ENCODE measurements at places on chromosomes 4 and X.

DNA sequence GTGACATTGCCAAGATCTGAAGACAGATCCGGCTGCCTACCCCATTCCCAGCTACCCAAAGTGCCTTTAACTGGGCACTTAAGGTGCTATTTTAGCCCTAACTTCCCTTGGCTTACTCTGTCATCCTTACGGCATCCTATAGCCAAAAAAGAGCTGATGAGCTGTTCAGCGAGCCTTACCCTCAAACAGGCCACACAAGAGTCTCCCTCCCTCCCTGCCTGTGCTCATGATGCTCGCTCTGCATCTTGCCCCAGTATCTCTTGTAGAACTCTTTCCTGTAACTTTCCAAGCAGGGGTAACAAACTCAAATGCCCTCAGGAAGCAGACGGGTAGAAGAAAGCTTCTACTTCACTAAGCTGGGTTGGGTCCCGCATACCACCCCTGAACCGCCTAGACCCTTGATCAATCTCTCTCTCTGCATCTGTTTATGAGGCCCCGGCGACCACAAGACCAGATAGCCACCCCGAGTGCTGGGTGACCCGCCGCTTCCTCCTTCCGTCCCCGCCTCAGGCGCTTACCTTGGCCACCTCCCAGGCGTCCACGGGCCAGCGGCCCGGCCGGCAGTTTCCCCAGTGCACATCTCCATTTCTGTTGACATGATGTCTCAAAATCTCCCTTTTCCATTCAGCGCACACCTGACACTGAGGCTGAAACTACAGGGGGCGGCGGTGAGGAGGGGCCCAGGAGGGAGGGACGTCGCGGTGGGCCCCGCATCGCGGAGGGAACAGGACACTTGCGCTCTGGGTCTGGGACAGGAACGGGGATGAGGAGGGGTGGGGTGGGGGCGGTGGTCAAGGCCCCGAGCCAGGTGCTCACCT lies 663 bp downstream of the CXorf38 start:
- DNase-seq = no peak

- no peak for DNase-seq
Observed at GRCh38 chr4:103429283-103429682, 231.1 kb upstream of the CENPE start.

DNA sequence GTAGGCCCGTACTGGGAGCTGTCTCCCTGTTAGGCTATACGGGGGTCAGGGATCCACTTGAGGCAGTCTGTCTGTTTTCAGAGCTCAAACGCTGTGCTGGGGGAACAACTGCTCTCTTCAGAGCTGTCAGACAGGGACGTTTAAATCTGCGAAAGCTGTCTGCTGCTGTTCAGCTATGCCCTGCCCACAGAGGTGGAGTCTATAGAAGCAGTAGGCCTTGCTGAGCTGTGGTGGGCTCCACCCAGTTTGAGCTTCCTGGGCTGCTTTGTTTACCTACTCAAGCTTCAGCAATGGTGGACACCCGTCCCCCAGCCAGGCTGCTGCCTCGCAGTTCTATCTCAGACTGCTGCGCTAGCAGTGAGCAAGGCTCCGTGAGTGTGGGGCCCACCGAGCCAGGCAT lies 27.3 kb upstream of the PHEX start:
- no peak for DNase-seq

DNA sequence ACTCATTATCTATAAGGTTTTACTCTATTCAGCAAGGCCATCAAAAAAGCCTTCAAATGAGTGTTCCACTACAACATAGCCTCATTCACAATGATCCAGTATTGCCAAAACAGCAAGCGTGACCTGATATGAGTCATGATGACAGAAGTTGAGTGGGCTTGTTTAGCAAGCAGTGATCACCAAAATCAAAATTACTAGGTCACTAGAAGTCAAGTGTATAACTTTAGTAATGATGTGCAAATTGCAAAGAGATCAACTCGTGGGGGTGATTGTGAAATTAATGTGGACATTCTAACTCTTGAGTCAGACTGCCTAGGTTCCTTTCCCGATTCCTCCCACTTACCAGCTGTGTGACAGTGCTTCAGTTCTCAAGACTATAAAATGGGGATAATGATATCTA lies 124.5 kb downstream of the CHM start:
- no peak for DNase-seq

DNA sequence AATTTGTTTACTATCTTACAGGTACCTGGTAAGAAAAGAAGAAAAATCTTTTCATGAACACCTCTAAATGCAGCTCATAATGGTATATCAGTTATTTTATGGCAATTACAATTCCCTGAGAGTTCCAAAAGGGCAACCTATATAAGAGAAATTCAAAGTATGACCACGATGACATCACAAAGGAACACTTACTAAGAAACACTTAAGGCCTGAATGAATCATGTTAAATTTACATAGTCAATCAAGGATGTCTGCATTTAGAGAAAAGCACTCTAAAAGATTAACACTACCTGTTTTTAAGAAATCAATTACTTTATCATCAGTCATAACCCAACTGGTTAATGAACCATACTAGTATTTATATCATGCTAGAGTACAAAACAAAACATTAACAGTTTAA lies 63.9 kb downstream of the LCORL start:
- DNase-seq = no peak

GRCh38 chrX:47632666-47633065 lies 2.9 kb upstream of the CFP start:
- DNase-seq = no peak

DNA sequence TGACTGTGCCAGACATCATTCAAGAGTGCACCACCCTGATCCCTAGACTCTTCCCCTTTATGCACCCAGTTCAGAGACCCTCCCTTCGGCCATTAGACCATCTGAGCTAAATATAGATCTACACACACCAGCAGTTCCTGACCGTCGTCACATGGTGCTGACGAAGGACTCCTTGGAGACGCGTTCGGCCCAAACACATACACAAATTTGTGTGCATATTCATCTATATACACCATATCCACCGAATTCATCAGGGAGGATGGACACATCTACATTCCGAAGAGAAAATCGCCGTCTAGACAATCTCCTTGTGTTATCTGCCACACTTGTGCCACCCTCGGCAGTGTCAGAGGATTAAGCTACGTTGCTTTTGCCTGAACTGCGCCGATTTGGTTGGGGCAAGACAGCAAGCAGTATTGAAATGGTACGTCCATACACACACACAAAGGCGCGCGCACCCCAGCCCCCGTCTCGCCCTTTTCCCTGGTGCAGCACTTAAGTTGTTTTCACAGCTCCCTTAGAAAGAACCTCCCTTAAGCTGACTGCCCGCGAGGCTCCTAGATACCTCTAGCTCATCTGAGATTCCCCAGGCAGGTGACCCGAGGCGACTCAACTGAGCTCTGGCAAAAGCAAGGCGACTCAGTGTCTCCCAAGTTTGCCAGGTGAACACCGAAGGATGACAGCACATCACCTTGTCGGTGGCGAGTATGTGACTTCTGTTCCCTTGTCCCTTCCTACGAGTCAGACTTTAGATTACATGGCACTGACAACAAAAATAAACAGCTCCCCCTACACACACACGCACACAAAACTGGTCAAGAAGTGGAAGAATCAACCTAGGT lies 1.0 kb downstream of the RASGEF1B start:
- no peak for DNase-seq

- no peak for DNase-seq
Observed at GRCh38 chr4:156545003-156545785, 426.4 kb downstream of the PDGFC start.

DNA sequence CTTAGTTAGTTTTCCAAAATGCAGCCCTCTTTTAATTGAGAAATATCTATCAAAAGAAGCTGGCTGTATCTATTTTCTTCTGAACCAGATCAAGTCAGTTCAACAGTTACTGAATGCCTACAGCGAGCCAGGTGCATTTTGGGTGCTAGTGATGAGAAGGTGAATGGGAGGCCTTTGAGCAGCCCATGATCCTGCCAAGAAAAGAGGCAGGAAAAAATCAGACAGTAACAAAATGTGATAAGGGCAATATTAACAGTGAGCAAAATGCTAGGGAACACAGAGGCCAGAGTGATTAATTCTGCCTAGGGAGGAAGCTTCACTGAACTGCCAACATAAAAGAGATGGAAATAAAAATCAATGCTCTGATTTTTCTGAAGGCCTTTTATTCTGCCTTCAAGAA lies 248.5 kb downstream of the SNCA start:
- DNase-seq = no peak

- no peak for DNase-seq
Observed at GRCh38 chrX:115367951-115368350, 78.4 kb downstream of the LUZP4 start.

DNA sequence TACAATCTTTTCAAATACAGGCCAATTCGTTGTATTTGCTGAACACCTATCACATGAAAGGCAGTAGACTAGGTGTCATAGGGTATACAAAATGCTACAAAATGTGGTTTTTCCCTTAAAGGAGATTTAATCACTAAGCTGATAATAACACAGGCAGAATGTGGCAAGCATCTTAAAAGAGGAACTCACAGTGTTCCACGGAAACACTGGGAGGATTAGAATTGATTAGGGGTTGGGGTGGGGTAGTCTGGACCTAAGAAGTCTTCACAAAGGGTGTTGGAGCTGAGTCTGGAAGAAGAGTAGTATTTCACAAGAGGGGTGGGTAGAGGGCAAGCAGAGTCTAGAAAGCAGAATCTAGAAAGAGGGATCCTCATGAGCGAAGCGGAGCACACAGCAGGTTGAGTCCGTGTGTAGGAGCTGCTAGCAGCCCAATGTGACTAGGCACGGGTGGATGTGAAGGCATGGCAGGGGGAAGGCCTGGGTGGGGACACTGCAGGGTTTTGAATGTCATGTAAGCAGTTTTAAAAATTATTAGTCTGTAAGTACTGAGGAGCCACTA lies 123.6 kb downstream of the MGST2 start:
- DNase-seq = no peak

DNA sequence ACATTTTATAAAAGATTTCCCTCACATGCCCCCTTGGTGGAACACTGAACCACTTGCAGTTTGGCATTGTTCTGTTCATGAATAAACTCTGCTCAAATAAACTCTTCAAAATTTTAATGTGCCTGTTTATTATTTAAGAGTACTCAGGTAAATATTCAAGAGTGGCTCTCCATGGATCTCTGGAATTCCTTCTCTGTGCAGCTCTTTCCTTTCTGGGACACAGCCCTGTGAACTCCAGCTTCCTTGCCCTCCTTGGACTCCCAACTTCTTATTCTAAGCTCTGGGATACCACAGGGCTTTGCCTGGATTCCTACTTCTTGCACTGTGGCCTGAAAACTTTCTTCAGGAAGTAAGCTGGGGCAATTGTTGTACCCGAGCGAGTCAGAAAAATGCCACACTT lies 8.3 kb downstream of the BEX3 start:
- no peak for DNase-seq

GRCh38 chr4:73964862-73965611 lies 16.8 kb downstream of the PF4 start:
- no peak for DNase-seq

DNA sequence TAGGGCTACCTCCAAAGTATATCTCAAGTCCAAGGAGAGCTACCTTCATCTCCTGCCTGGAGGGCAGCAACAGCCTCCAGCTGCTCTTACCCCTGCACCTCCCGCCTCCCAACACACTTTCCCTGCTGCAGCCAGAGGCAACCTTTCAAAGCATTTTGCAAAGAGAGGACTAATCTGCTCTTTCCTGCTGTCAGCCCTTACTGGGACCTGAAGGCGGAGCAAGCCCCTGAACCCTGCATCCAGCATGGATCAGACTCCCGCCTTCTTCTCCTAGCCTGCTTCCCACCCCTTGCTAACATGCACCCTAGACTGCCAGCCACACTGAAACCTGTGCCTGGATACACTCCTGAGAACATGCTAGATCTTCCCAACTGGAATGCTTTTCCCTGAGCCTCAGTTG lies 37.7 kb upstream of the VMA21 start:
- DNase-seq = no peak

- DNase-seq = no peak
Observed at GRCh38 chr4:127629371-127629770, 3.4 kb upstream of the INTU start.

DNA sequence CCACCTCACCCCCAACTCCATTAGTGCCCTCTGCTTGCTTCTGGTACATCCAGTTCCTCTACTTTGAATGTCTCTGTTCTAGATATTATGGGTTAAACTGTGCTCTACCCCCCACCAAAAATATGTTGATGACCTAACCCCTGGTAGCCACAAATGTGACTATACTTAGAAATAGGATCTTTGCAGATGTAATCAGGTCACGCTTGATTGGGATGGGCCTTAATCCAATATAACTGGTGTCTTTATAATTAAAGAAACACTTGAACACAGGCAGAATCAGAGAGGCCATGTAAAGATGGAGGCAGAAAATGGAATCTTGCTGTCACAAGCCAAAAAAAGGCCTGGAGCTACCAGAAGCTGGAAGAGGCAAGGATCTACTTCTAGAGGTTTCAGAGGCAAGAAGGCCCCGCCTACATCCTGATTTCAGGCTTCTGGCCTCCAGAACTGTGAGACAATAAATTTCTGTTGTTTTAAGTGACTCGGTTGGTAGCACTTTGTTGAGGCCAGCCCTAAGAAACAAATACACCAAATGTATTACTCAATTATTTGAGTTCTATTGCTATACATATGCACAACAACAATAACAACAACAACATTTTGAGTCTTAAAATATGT lies 220.0 kb downstream of the PPP3CA start:
- DNase-seq = no peak

DNA sequence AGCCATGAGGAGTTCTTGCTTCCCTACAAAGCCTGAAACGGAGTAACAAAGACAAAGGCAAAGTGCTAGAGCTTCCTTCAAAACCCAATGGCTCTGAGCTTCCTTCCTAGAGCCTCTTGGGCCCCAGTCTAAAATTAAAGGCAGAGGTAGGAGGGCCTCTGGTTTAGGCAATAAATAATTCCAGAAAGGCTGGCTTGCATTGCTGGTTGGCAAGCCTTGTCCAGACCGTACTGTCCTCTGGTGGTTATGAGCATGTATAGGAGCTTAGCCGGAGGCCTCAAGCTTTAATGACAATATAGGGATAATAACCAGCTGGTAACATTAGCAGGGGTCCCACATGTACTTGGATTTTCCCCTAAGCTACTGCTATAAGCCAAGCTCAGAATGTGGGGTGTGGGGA lies 237.3 kb downstream of the AR start:
- DNase-seq = no peak

GRCh38 chrX:115018944-115019343 lies 1.5 kb upstream of the IL13RA2 start:
- DNase-seq = no peak

DNA sequence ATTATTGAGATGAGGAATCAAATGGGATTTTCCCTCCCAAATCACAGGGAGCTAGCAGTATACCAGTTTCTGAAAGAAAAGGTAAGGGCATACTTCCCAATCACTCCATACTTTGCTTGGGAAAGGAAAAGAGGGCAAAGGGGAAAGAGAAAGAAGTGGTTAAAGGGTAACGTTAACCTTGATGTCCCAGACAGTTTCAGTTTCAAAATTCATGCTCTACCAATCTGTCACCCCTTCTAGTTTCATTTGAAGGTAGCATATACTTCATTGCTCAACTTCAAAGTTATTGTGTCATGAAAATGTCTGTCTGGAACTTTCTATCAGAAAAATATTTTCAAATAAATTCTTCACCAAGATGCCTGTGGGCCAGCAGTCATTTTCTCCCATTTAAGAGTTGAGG lies 16.0 kb downstream of the TNMD start:
- DNase-seq = no peak

- no peak for DNase-seq
Observed at GRCh38 chr4:1871471-1872021, 353 bp downstream of the NSD2 start.

GRCh38 chrX:133401536-133401935 lies 13.8 kb downstream of the GPC4 start:
- DNase-seq = no peak

GRCh38 chrX:65731684-65732289 lies 64.3 kb downstream of the MSN start:
- DNase-seq = no peak
